Hypothalamus (tissue), 51 donors: ENCODE measurements at places on chromosomes 6 and 20.

DNA sequence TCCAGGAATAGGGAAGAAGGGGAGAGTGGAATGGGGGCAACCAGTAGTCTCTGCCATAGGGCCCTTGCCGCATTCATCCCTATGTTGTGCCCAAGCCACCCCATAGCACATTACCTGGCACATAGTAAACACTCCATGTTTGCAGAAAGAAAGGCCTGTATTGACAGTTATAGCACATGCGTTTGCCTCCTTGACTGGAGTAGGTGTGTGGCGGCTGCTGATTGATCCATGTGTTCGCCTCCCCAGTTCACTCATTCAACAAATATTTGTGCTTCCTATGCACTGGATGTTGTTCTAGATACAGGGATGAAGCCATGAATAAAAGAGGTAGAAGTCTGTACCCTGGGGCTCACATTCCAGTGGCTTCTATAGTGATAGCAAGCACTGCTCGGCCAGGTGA lies 19.8 kb upstream of the CCDC167 start:
- no peak for DNase-seq

DNA sequence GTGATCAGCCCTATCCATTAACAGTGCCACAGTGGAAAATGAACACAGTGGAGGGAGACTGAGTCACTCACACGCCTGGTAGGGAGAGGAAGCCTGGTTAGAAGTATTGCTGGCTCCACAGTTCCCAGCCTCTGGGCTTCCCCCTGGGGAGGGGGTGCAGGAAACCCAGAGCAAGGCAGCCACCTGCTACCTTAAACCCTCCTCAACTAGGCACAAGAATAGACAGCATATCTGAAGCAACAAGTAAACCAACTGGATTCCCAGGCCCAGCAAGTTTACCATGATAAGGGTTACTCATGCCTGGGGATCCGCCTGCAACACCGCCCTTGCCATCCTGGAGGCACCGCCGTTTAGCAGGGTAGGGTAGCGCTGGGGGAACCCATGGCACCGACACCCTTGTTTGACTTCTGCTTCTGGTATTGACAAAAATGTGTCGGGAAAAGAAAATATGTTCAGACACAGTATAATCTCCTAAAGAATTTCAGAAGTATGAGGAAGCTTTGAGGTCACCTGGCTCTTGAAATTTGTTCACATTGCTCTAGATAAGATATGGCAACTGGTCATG lies 38.3 kb downstream of the SLC22A23 start:
- DNase-seq = no peak

- no peak for DNase-seq
Measured at GRCh38 chr20:14878676-14879019, 541.2 kb upstream of the FLRT3 start.

DNA sequence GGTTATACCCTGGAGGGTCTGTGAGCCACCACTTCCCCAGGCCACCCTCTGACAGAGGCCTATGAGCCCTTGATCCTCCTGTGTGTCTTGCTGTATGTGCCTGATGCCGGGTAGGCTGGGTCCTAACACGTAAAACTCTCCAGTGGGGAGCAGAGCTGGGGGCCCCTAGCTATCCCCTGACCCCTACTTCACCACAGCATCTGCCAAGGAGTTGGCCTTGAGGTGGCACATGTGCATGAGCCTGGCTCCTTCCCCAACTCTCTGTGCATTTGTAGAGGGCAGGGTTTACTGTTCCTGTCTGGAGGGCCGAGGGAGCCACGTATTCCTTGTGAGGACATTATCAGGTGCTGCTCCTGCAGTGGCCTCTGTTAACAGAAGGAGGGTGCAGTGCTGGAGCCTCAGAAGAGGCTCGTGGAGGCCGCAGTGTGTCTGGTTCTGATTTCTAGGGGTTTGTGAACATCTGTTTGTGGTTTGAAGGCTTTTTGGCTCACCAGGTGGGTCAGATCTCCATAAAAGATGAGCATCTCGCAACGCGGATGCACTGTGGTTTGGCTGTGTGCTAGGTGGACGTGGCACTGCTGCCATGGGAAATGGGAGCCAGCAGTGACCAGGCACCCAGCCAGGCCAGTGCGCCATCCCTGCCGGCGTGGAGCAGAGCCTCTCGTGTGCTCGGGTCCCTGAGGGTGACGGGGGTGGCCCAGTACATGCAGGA lies 152.1 kb downstream of the DTNBP1 start:
- DNase-seq = no peak

- no peak for DNase-seq
Measured at GRCh38 chr6:145643760-145644159, 91.6 kb downstream of the EPM2A start.
